ENCODE measurements at places on chromosomes 6 and 20.

DNA sequence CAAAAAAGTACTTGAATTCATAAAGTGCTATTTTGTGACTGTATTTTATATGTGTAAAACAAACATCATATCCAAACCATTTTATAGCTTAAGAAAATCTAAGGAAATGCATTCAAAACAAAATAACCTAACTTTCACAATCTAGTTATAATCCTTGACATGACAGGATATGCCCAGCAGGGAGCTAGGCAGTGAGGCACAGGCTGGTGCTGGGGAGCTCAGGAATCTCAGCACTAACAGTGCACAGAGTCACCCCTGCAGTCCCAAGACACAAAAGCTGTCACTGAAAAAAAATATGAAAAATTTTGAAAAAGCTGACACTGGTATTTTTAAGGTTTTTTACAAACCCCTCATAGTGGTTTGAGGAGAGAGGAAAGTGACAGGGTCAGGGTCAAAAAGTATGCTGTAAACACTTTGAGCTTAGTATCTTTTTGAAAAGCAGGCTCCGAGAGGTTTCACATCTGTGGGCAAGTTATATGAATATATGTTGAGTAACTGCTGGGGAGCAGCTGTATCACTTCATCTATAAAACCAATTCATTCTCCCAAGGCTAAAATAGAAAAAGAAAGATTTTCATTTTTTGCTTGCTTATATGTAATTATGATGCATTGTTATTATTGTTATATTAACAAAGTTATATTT is 24.1 kb downstream of the LGSN start:
- no peak for DNase-seq

DNA sequence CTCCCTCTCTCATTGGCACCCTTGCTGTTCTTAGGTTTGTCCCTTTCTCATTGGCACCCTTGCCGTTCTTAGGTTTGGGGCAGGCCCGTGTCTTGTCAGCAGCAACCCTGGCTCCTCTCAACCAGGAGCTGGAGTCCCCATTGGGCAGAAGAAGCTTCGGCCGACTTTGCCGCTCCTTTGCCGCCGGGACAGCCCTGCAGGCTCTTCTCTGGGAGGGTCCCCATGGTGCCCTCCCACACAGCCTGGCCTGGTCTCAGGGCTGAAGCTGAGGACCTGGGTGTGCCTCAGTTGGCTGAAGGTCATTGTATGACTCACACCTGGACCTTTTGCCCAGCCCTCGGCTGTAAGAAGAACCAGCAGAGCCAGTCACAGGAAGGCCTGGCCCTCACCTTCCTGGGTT is 59.6 kb downstream of the PPP1R14C start:
- peak; percentile 75 for DNase-seq

GRCh38 chr20:44198872-44199271 is 11.7 kb downstream of the OSER1 start:
- DNase-seq, result no peak

GRCh38 chr20:62618611-62619529 is 23.4 kb upstream of the SLCO4A1 start:
- DNase-seq, result no peak

DNA sequence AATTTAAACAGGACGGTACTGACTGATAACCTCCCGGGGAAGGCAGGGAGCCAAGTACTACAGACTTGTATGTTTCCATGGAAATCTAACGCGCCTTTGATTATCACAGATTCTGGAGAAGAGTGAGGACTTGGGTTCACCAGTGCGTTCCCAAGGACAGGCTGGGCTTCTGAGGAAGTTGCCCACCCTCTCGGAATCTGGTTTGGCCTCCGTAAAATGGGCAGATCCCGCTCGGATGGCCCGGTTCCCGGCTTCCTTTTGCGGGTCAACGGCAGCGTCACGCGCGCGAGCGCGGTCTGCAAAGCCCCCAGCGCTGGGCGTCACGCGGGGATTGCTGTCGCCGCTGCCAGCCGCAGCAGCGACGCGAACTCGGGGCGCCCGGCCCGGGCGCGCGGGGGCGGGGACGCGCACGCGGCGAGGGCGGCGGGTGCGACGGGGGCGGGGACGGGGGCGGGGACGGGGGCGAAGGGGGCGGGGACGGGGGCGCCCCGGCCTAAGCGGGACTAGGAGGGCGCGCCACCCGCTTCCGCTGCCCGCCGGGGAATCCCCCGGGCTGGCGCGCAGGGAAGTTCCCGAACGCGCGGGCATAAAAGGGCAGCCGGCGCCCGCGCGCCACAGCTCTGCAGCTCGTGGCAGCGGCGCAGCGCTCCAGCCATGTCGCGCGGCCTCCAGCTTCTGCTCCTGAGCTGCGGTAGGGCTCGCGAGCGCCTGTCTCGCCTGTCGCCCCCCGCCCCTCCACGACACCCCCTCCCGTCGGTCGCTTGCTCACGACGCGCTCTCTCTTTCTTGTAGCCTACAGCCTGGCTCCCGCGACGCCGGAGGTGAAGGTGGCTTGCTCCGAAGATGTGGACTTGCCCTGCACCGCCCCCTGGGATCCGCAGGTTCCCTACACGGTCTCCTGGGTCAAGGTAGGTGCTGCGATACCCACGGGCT is at the start of gene CD83:
TSS of gene CD83 (plus strand) at position 615 of the 933 bp plus-strand sequence. CDS start at position 655, 40 bp downstream.
- peak; percentile 69 for DNase-seq

DNA sequence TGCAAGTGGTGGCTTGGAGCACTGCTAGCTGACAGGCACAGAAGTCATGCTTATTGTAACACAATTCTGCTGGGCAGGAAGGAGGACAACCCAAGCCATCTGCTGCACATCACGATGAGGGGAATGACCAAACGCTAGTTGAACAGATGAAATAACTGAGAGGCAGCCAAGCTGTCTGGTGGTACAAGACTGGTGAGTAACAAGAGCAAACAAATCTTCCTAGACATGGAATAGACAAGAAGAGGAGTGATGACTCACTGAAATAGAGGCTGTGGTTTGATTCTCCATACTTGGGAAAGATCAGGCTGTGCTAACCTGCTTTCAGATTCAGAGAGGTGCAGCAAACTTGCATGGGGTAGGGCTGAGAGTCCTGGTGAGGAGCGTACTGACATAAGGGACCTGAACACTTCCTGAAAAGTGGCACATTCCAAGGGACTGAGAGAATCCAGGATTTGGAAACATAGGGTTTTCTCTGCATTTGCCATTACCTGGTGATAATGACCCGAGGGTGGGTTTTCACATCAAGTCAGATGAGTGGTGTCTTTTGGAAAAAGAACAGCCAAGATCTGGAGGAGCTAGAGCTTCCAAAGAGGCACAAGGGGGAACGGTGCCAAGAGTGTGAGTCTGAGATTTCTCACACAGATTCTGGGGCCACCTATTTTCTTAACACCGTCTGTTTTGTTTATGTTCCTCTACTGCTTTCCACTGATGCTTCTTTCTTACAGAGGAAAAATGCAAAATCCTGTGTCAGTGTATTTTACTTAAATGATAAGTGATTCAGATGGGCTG is 60.0 kb downstream of the PRL start:
- DNase-seq, result peak; percentile 87

DNA sequence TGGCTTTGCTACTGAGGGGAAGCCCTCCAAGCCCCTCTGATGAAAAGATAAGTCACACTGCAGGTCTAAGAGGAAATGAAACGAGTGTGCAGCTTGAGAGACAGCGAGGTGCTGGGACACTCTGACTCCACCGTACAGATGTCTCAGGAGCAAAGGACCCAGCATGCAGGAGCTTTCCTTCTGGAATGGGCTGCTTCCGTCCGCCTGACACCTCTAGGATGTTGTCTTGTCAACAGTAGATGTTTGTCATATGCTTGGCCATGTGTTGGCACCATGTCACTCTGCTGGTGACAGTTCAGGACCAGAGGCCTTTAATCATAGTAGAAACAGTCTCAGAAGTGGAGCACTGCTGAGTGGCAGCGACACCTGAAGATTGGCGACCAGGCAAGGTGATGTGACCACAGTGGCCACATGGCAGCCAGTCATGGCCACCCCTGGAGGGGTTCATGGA is 46.7 kb downstream of the SLC24A3 start:
- DNase-seq, result no peak

DNA sequence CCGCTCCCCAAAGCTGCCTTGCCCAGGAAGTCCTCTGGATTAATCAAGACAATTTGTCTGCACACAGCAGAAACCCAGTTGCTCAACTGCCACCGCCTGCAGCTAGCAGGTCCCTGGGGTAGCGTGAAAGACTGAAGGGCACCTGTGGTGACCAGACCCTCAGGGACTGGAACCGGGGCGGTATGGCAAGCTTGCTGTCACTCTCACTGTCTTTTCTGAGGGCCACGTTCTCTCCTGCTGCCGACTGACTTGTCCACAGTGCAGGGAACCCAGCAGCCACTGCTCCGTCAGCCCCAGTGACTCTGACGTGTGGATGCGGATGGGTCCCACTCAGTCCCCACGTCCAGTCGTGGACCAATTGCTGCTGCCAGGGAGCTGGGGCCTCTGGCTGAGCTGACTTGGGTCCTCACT is 72.8 kb upstream of the PMEPA1 start:
- DNase-seq, result no peak

DNA sequence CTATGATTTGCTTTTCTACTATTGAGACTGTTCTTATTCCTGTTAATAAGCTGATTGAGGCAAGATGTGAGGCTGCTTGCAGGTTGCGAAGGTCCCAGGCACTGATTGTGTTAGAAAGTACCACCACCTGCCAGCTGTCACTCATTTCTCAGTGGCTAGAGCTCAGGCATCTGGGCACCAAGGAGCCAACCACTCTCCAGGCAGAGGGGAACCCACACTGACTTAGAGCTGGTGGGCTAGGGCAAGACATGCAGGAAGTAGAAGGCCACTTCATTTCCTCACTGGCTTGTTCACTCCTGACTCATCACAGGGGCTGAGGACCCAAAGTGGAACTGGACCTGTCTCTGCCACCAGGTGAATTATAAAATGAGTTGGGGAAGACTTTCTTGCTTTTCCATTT is 7.8 kb upstream of the DLL1 start:
- no peak for DNase-seq

DNA sequence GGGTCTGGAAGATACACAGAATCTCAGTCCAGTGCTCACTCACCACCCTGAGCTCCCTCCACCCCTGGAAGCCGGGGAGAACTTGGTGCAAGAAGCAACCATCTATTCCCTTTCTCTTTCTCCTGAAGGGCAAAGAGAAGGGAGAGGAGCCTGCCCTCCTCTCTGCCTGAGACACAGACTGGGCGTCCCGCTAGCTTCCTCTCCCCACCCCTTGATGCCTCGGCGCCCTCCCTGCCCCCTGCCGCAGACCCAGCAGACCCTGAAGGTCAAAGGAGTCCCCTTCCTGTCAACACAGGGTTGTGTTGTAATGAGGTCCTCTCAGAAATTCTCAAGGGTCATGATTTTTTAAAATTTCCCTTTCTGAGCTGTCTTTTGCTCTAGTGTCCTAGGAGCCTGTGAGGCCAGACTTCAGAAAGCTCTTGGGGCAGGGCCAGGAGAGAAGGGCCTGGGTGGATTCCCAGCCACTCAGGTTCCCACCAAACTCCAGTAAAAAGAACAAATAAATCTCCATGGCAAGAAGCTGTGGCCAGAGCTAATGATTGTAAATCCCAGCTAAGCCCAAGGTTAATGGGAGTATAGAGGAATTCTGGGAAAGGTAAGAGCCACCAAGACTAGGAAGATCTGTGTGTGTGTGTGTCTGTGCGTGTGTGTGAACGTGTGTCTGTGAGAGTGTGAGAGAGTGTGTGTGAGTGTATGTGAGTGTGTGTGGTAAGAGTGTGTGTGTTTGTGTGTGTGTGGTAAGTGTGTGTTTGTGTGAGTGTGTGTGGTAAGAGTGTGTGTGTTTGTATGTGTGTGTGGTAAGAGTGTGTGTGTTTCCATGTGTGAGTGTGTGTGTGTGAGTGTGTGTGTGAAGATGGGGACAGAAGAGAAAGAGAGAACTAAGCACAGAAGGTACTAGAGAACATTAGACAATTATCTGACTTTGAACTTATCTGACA is 1.1 kb upstream of the JPH2 start:
- DNase-seq, result peak; percentile 69

- peak; percentile 29 for DNase-seq
Observed at GRCh38 chr6:34806738-34807453, 15.0 kb downstream of the BLTP3A start.

DNA sequence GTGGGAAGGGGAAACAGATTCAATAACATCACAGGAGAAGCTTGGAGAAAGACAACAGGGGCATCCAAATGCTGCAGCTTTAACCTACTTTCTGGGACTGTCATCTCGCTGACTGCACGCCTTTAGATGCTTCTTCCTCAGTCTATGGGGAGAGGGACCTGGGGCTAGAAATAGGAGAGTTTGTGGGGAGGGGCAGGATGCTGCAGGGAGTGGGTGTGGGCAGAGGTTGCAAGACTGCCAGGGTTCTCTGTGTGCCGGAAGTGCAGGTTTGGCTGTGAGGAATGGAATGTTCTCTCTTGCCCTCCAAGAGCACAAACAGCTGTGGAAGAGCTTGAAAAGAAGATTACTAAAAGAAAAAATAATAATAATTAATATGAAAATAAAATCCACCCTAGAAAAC is 93.2 kb downstream of the FOXO3 start:
- peak; percentile 51 for DNase-seq

- no peak for DNase-seq
Observed at GRCh38 chr20:10802236-10802635, 128.4 kb upstream of the JAG1 start.
